ENCODE measurements at places on chromosomes 2 and 18.

DNA sequence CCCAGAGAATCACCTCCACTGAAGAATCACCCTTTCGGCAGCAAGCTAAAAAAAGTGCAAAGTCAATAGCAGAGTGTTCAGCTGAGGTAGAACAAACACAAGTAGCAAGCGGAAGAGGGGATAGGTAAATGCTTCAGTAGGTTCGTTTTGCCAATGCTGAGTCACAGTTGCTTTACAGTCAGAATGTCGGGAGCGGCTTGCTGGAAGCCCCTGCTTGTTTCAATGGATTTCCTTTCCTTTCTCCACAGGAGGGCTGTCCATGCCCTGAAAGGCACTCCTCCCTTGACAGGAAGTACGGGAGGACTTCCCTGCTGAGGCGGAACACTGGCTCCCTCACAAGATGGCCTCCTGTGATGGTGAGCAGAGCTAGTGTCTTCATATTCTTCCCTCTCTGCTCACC is 146.2 kb upstream of the LYPD1 start:
- no peak for DNase-seq

DNA sequence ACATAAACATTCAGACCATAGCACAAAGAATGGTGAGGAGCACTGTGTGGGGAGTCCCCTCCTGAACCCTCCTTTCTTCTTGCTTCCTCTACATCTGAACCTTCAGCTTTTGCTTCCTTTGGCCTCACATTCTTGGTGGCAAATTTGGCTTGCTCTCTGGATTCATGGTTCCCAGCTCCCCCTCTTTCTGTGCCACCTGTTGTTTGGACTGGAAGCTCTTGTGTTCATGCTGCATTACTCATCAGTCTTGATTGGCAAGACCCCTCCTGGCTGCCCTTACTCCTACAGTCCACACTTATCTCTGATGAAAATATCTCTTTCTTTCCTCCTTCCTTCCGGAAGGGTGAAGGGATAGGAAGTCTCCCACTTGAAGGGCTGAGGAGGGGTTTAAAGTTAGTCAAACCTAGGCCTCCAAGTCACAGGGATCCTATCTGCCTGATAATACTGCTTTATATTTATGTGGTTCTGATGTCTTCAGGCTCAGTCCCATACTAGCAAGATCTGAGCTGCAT is 70.0 kb downstream of the MYO3B start:
- DNase-seq, result no peak

DNA sequence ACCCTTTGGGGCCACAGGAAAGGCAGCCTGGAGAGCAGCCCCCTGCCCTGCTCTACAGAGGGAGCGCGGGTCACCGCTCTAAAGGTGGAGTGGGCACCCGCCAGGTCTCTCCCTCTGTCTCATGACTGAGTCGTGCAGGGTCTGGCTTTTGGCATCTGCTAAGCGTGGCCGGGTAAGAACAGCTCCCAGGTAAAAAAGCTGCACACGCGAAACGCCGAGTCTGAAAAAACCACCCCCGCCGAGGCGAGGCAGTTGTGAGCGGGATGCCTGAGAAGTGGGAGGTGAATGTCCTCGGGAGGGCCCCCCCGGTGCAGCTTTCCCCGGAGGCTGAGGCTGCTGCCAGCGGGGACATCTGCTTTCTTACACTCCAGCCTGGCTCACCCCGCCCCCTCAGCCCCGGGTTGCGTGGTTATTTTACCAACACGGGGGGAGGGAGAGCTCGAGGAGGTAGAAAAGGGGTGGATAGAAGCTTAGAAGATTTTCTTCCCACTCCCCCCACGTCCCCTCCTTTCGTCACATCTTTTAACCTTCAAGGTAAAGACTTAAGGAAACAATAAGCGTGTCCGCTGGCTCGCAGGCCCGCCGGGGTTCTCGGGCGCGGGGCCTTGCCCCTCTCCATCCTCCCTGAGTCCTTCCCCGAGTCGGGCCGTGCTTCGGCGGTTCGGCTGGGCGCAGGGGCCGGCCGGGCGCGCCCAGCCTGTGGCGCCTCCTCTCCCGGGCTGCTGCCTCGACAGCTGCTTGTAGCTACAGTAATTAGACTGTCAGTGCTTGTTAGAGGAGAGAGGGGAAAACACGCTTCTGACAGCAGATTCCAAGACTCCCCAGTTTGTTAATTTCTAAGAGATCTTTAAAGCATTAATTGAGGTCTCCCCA is 70.6 kb upstream of the PSMD14 start:
- DNase-seq, result no peak

- DNase-seq, result no peak
Observed at GRCh38 chr2:221779614-221780067, 207.5 kb upstream of the EPHA4 start.

GRCh38 chr2:220985561-220985960 is 586.5 kb downstream of the EPHA4 start:
- no peak for DNase-seq

GRCh38 chr2:223971-224760 is 39.7 kb downstream of the SH3YL1 start:
- no peak for DNase-seq

- DNase-seq, result no peak
Observed at GRCh38 chr18:76573325-76574025, 78.4 kb upstream of the ZNF516 start.

- no peak for DNase-seq
Observed at GRCh38 chr2:216402751-216403150, 9.5 kb upstream of the SMARCAL1 start.

- no peak for DNase-seq
Observed at GRCh38 chr2:40545645-40546044, 93.8 kb upstream of the SLC8A1 start.

DNA sequence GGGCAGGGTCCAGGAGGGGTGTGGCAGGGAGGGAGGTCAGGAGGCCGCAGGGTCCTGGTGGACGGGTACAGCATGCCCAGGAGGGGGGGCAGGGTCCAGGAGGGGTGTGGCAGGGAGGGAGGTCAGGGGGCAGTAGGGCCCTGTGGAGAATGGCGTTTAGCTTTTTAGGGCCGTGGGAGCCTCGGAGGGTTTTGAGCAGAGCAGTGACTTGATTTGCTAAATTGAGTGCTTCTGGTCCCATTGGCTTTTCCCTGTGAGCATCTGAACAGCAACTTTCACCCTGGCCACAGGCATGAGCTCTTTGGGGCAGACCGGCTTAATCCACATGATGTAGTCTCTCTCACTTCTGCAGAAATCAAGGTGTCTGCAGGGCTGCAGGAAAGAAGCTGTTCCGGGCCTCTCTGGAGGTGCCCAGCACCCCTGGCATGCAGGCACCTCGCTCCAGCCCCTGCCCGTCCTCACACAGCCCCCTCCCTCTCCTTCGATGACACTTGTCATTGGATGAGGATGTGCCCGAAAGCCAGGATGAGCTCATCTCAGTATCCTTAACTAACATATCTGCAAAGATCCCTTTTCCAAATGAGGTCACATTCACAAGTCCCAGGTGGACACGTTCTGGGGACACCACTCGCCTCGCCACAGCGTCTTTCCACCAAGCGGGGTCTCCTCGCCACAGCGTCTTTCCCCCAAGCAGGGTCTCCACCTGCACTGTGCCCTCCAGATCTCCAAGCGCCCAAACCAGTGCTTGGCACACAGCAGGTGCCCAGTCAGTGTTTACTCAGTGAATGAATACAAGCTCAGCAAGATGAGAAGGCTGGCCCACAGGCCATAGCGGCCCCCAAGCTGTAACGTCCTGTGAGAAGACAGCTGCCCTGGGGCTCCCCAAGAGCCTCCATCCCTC is 94.0 kb downstream of the NDUFA10 start:
- DNase-seq, result no peak

- DNase-seq, result no peak
Observed at GRCh38 chr2:234091432-234091879, 41.0 kb downstream of the SPP2 start.

- DNase-seq, result no peak
Observed at GRCh38 chr2:85768713-85769112, 14.9 kb downstream of the ATOH8 start.

DNA sequence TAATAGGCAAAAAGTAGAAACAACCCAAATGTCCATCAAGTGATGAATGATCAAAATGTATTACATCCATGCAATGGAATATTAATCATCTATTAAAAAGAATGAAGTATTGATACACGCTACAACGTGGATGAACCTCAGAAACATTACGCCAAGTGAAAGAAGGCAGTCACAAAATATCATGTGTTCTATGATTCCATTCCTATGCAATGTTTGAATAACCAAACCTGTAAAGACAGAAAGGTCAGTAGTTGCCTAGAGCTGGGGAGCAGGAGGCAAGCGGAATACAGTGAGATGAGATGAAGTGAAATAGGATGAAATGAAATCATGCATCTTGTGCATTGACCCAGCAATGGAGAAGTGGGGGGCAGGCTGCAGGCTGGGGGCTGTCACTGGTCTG is 17.9 kb upstream of the COL6A3 start:
- DNase-seq, result no peak

- no peak for DNase-seq
Observed at GRCh38 chr2:100391735-100392515, 25.5 kb downstream of the CHST10 start.

DNA sequence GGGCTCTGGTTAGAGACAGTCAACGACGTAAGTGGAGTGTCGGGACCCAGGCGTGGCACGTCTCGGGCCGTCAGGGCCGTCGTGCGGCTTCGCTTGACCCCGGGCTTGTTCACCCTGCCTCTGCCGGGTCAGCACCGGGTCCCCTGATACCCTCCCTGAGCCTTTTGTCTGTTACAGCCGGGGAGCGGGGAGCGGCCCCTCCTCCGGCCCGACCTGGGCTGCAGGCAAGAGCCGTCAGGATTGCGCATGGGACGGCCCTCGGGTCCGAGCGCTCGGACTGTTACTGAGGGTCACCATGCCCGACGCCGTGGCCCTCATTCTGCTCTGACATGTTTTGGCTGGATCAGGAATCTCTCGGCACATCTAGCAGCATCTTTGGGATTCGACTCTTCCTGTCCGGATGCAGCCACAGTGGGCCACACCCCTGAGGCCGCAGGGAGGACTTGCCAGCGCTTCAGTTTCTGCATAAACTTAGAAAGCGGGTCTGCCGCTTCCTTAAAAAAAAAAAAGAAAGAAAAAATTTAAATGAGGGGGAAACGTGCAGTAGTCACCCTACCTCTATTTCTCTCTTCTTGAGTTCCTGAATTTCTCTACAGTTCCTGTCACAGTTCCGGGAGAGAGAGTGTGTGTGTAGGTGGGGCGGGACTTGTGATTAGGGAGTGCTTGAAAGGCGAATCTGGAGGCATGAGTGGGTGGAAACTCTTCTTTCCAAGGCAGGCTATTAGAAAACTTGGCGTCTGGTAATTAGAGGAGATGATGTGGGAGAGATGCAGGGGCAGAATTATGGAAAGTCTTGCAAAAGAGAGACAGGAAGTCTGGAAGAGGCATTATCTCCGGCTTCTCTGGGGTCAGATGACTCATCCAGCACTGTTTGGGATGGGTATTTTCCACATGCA is 909 bp downstream of the TMEM87B start:
- DNase-seq, result peak; percentile 90

DNA sequence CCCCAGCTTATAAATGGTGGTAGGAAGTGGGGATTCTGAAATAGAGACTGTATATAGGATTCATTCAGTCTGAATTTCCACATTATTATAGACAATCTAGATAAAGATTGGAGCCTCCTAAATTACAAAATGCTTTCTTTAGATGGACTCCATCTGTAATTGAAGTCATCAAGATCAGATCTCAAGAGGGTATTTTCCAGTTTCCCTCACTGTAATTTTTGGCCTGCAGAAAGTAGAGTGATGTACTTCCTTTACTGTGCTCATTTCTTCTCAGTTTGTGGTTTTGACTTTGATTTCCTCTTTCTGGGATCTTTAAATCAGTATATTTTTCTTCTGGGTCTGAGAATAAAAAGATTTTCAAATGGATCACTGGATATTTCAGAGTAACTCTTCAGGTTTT is 7.2 kb downstream of the BABAM2 start:
- DNase-seq, result peak; percentile 41

- DNase-seq, result no peak
Observed at GRCh38 chr2:97994476-97994875, 1.3 kb downstream of the TMEM131 start.

GRCh38 chr18:70296289-70296688 is 7.4 kb downstream of the SOCS6 start:
- no peak for DNase-seq

DNA sequence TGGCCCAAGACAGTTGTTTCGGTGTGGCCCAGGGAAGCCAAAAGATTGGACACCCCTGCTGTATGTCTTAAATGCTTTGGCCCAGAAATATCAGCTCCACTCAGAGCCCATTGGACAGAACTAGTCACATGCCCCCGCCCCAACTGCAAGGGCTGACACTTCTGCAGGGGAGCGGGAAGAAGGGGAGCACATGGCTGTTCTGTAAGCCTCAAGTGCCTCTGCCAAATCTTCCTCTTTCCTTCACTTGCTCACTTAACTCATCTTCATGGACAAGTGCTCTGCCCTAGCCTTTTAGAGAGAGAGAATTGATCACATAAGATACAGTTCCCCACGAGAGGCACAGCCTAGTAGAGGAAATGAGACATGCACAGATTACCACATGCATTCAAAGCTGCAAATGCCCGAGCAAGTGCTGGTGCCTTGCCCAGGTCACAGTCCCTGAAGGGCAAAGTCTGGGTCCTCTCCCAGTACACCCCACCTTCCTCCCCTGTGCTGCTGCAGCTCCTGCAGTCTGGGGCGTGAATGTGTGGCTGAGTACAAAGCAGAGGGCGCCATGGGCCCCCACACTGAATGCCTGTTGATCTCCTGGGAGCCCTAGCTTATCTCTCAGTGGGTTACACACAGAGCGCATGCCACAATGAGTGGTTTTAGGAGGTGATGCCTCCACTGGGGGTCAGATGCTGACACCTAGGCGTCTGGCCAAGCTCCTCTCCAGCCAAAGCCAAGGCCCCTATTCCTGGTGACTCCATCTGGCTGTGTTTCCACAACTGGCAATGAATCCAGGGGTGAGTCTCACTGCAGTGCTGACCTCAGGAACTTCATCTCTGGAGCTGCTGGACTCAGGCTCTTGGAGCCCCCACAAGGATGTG is 135.3 kb downstream of the CTIF start:
- no peak for DNase-seq

DNA sequence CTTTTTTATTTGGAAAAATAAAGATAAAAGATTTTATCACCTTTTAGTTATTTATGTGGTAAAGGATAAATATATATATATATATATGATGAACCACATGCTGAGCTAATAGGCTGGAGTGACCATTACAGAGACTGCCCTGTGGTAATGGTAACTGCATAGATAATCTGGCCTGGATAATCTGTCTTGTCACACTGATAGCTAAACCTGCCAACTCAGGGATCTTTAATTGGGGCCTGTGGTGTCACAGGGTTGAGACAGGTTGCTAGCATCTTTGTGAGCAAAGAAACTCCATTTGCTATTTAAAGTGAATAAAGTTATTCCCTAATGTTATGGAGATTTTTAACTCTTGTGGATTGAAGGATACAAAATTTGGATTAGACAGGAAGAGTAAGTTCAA is 203.0 kb downstream of the PHLPP1 start:
- no peak for DNase-seq

GRCh38 chr2:41610501-41611190 is 437.2 kb upstream of the PKDCC start:
- DNase-seq, result no peak

- DNase-seq, result peak; percentile 47
Observed at GRCh38 chr2:122734766-122735424, 979.4 kb downstream of the TSN start.

GRCh38 chr2:172135446-172135845 is 32.7 kb upstream of the DLX2 start:
- DNase-seq, result no peak

GRCh38 chr2:58714238-58714637 is 473.1 kb upstream of the FANCL start:
- DNase-seq, result no peak

- DNase-seq, result peak; percentile 18
Observed at GRCh38 chr2:47344890-47345589, 57.9 kb upstream of the MSH2 start.

Data from KBM-7 (cell line).